ENCODE measurements at places on chromosomes 2 and 18.
A peak's percentile ranks its signal among the peaks of the same experiment; 100 is the strongest.

DNA sequence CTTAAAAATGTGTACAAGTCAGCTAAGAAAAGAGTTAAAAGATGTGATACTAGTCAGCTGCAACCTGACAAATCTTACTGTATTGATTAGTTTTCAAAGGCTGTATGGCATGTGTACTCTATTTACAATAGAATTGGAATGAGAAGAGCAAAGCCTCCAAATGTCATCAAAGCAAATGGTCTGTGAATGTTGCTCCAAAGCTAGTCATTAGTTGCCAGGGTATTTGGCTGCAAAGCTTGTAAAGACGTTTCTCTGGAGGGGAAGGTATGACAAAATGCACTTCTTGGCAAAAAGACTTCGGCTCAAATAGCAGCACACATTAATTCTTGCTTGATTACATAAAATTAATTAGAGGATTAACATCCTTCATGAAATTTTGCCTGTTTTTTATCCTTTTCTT lies 59.3 kb downstream of the ETAA1 start:
- no peak for DNase-seq

GRCh38 chr2:29765721-29766120 lies 155.7 kb downstream of the ALK start:
- DNase-seq: no peak

- DNase-seq: no peak
These were observed 302.1 kb downstream of the HRH4 start for GRCh38 chr18:24762511-24762910.

- DNase-seq: no peak
These were observed 570.4 kb downstream of the CCDC85A start for GRCh38 chr2:56754066-56754615.

DNA sequence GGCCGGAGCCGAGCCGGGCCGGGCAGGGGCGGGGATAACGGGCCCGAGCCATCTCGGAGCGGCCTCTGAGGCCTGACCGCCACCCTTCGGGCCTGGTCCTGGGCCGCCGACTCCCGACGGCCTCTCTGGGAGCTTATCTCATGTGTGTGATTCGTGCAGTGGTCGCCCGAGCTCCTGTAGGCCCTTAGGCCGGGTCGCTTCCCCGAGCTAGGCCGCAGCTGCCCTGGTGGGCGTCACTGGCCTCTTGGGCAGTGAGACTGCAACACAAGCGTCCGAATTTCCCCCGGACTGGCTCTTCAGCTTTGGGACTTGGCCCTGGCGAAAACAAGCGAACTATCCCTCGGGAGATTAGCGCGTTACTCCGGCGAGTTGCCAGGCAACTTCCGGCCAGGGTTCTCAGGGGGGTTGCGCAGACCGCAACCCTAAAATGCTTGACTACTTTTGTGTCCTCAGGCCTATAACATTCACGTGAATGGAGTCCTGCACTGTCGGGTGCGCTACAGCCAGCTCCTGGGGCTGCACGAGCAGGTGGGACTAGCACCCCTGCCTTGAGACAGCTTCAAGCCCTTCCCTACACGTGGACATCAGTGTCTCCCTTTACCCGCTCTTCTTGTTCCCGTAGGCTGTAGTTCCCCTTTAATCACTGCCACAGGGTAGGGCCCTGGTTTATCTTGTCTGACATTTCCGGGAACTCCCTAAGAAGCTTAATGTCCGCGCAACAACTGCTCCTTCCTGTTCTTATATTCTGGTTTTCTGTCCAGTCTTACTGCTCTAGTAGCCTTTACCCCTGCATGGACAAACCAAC lies 602 bp downstream of the SNX17 start:
- peak; percentile 80 for DNase-seq

DNA sequence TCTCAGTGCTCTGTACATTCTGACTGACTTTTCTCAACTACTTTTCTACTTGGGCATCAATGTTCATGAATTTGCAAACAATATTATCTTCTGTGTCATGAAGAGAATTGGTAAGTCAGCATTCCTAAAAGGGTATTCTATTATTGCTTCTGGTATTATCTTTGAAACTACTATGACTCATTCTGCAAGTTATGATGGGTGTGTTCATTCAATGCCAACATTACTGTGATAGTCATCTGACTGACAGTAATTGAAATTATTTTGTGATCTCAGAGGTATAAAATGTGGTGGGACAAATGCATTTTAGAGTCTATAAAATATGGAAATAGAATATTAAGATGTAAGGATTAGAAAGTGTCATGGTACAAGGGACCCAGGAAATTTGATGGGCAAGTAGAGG lies 736.0 kb upstream of the CELF4 start:
- no peak for DNase-seq

DNA sequence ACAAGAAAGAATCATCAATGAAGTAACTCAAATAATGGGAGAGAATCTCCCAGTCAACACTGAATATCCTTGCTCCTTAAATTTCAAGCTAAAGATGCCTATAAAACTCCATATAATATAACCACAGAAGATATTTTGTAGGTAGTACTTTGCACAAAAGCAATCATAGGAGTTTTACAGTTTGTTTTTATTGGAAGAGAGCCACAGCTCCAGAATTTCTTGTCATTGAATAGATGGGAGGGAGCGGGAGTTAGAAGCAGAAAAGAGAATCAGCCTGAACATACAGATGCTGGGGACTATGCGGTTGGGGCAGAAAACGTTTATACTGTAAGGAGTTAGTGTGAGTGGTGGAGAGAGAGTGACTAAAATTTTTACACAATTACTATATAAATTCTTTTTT lies 18.3 kb upstream of the SMAD4 start:
- no peak for DNase-seq
